ENCODE measurements at places on chromosomes 3 and 15. TPM values are rescaled to one million over a fixed set of nuclear protein-coding genes. Genes with fewer than 3 reads are reported as not detected.

GRCh38 chr15:27499191-27499590 is 528.2 kb downstream of the GABRG3 start:
- H3K4me3 ChIP-seq: no peak overlapping the region
- no peaks in the 10 kb centered on the region for H3K4me1 ChIP-seq
- DNase-seq: no peak
- no peaks in the 10 kb centered on the region for H3K27me3 ChIP-seq
- no peaks in the 10 kb centered on the region for H3K36me3 ChIP-seq

- no peak for DNase-seq
- no peaks in the 10 kb centered on the region for H3K27me3 ChIP-seq
- no peaks in the 10 kb centered on the region for H3K36me3 ChIP-seq
- no peak overlapping the region for H3K4me3 ChIP-seq
- peaks cover 4% of the 10 kb centered on the region for H3K4me1 ChIP-seq
These were observed 6.4 kb upstream of the IGF2BP2 start for GRCh38 chr3:185831195-185831594.

TFDP2 gene
- total RNA-seq: 50.3 TPM

DNA sequence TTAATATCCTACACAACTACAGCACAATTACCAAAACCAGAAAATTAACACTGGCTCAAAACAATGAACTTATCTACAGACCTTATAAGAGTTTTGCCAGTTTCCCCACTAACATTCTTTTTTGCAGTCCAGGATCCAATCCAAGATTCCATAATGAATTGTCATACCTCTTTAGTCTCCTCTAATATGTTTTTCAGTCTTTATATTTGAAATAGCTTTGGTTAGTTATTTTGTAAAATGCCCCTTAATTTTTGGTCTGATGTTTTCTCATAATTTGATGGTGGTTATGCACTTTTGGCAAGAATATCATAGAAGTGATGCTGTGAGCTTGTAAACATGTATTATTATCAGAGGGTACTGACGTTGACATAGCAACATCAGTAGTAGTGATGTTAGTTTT is 124.3 kb downstream of the ISL2 start:
- no peaks in the 10 kb centered on the region for H3K36me3 ChIP-seq
- no peak overlapping the region for H3K27ac ChIP-seq
- H3K27me3 ChIP-seq: no peaks in the 10 kb centered on the region

MESP2 gene
- total RNA-seq: 0.26 TPM

GRCh38 chr15:57130956-57131355 is 212.5 kb downstream of the TCF12 start:
- no peaks in the 10 kb centered on the region for H3K27me3 ChIP-seq
- peaks cover 46% of the 10 kb centered on the region for H3K4me1 ChIP-seq
- no peaks in the 10 kb centered on the region for H3K36me3 ChIP-seq
- DNase-seq: no peak

DNA sequence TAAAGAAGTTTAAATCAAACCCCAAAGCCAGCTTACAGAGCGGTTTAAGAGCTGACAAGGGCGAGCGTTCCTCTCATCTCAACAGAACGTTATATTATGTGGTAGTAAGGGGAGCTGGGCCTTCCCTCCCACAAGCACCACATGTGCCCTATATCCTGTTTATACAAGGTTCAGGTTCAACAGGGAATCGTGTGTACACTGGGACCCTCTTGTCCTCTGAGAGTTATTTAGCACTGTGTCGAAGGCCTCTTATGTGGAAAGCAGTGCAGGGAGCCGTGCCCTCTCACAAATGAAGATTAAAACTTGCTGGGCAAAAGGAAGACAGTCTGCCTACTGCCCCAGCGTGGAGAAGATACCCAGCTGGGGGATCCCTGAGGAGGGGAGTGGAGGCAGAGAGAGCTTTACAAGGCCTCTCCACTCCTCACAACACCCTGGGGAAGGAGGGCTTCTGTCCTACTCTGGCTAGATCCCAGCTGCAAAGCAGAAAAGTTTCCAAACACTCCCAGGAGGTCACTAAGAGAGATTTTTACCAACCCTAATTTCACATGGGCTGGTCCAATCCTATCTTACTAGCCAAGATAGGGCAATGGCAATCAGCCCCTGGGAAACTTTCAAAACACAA is 2.9 kb downstream of the TLE3 start:
- H3K4me3 ChIP-seq: peak overlapping the region; percentile 76
- peaks cover 45% of the 10 kb centered on the region for H3K36me3 ChIP-seq
- no peaks in the 10 kb centered on the region for H3K27me3 ChIP-seq

- no peak overlapping the region for H3K27ac ChIP-seq
- H3K27me3 ChIP-seq: no peaks in the 10 kb centered on the region
- no peak overlapping the region for H3K4me3 ChIP-seq
These were observed 630.8 kb upstream of the KCNMB2 start for GRCh38 chr3:177905173-177906125.

GRCh38 chr15:22895465-22896190 is 57.2 kb downstream of the NIPA2 start:
- peaks cover 2% of the 10 kb centered on the region for H3K36me3 ChIP-seq
- H3K27ac ChIP-seq: no peak overlapping the region
- H3K4me3 ChIP-seq: no peak overlapping the region
- no peaks in the 10 kb centered on the region for H3K4me1 ChIP-seq
- H3K27me3 ChIP-seq: no peaks in the 10 kb centered on the region
- no peak for DNase-seq

PRR20G gene
- total RNA-seq: not detected

DNA sequence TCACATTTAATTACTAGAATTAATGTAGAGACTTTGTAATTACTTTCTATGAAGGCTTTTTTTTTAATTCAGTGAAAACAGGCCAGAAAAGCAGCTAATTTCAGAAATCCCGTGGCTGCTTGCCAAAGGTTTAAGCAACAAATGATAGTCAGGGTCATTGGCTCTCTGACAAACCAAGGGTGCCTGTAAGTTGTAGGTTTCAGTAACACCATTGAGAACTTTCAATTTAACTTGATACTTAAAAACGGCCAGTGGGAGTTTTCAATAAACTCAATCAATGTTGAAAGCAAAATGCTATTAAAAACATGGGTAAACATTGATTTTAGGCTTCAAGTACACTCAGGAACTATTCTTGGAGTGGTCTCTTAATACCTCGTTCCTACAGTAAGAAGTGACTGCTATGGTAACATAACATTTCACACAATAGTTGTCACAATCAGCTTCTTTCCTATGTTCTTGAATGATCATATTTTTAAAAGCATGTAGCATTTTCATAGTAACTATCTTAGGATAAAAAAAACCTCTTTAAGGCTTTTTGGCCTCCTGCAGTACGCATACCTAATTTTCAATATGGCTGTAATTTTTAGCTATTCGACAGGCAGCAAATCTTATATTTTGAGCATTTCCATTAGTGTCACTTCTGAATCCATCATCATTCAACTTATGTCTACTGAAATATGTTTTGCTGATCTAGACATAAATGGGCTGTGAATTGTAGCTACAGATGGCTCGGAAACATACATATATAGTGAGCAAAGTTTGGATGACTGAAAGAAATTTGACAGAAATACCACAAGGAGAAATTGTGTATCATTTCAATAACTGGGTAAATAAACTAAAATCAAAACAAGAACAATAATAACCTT is 592.1 kb upstream of the GBE1 start:
- no peak for DNase-seq
- no peak overlapping the region for H3K27ac ChIP-seq
- no peak overlapping the region for H3K4me3 ChIP-seq
- no peaks in the 10 kb centered on the region for H3K36me3 ChIP-seq

ST3GAL6 gene
- 8.2 TPM for total RNA-seq

- no peak for DNase-seq
- H3K4me3 ChIP-seq: no peak overlapping the region
- H3K36me3 ChIP-seq: no peaks in the 10 kb centered on the region
- H3K27ac ChIP-seq: no peak overlapping the region
These were observed 14.9 kb downstream of the ATP11B start for GRCh38 chr3:182808041-182808770.

HYAL1 gene
- not detected for total RNA-seq

DNA sequence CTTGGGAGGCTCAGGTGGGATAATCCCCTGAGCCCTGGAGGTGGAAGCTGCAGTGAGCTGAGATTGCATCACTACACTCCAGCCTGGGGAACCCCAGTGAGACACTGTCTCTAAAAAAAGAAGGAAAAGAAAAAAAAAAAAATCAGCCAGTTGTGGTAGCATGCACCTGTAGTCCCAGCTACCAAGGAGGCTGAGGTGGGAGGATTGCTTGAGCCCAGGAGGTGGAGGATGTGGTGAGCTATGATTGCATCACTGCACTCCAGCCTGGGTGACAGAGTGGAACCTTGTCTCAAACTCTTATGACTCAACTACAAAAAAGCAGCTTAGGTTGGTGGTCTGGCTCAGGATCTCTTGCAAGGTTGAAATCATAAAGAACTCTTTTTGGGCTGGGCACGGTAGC is 19.3 kb upstream of the GPX1 start:
- H3K27ac ChIP-seq: no peak overlapping the region
- no peak overlapping the region for H3K4me3 ChIP-seq
- no peaks in the 10 kb centered on the region for H3K27me3 ChIP-seq
- no peaks in the 10 kb centered on the region for H3K4me1 ChIP-seq
- no peak for DNase-seq
- H3K36me3 ChIP-seq: peaks cover 10% of the 10 kb centered on the region

DNA sequence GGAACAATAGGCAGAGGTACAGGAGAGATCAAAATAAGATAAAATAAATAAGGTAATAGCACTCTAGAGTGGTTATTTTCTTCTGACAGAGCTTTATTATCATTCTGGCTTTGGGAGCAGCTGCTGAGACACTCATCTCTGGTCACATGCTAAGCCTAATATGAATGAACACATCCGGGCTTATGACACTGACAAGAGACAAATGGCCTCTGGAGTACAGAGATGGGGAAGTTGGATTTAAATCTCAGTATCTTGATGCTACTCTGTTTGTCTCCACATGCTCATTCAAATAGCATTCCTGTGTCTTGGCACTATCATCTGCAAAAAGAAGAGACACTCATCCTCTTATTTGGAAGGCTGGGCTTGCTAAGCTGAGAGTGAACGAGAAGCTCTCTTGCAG is 55.6 kb downstream of the TMEM45A start:
- no peak for DNase-seq
- H3K36me3 ChIP-seq: no peaks in the 10 kb centered on the region
- no peak overlapping the region for H3K27ac ChIP-seq
- no peaks in the 10 kb centered on the region for H3K27me3 ChIP-seq

- H3K27ac ChIP-seq: no peak overlapping the region
- no peak for DNase-seq
- H3K4me3 ChIP-seq: no peak overlapping the region
- no peaks in the 10 kb centered on the region for H3K27me3 ChIP-seq
- H3K36me3 ChIP-seq: no peaks in the 10 kb centered on the region
- peaks cover 26% of the 10 kb centered on the region for H3K4me1 ChIP-seq
These were observed 7.1 kb downstream of the ATP2C1 start for GRCh38 chr3:130900959-130901358.

- no peak overlapping the region for H3K27ac ChIP-seq
- H3K36me3 ChIP-seq: no peaks in the 10 kb centered on the region
- peaks cover 3% of the 10 kb centered on the region for H3K27me3 ChIP-seq
- no peaks in the 10 kb centered on the region for H3K4me1 ChIP-seq
- H3K4me3 ChIP-seq: no peak overlapping the region
- DNase-seq: no peak
These were observed 17.6 kb upstream of the TRH start for GRCh38 chr3:129956936-129957335.

DNA sequence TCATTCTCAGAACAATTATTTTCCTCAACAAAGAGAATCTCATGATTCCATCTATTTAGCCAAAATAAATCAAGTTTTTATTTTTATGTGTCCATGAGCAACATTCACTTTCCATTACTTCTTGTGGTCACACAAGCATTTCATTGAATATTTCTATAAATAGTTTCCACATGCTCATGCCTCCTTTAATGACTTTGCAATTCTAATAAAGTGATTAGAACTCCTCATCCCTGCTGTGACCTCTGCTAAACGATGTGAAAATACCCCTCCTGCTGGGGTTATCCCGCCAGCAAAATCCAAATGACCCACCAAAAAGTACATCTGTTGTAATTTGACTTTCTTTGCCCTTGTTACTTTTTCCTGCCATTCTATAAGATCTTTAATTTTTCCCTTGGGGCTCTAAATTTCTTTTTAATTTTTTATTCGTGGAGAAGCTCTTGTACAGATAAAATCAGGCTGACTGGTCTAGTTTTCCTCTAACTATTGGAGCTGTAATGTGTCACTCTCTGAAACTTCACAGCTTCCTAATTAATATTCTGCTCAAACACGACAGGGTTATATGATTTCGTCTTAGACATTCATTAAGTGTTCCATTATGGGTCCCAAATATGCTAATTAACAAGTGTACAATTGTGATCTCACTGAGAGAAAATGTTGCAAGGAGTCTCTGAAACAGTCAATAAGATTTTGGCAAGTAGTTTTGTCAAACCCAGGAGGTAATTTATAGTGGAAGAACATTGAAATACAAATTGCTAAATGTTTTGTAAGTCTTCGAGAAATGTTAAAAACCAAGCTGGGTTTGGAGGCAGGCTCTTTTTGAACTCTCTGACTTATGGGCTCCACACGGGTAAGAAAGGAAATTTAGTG is 533.1 kb upstream of the NAALADL2 start:
- H3K36me3 ChIP-seq: no peaks in the 10 kb centered on the region
- no peak overlapping the region for H3K27ac ChIP-seq
- H3K4me3 ChIP-seq: no peak overlapping the region
- H3K27me3 ChIP-seq: no peaks in the 10 kb centered on the region

DNA sequence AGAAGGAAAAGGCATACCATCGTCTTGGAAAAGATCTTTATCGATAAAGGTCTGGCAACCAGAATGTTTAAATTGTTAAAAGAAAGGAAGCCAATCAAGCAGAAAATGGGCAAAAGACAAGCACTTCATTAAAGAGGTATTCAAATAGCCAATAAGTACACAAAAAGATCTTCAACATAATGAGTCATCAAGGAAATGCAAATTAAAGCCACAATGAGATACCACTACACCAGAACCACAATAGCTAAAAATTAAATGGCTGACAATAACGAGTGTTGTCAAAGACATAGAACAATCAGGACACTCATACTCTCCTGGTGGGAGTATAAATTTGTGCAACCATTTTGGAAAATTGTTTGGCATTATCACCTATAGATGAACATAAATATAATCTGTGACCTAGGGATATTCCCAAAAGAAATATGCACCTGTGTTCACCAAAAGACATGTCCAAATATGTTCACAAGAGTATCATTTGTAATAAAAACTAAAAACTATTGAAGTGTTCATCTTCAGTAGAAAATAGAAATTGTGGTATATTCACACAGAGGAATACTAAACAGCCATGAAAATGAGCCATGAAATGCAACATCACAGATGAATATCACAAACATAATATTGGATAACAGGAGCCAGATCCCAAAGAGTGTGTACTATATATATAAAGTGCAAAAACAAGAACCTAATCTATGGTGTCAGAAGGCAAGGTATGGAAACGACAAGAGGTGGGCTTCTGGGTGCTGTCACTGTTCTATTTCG is 14.4 kb upstream of the BTBD1 start:
- H3K4me3 ChIP-seq: no peak overlapping the region
- no peak overlapping the region for H3K27ac ChIP-seq
- no peaks in the 10 kb centered on the region for H3K36me3 ChIP-seq
- peaks cover 51% of the 10 kb centered on the region for H3K27me3 ChIP-seq

CAMP gene
- not detected for total RNA-seq

PAK6 gene
- 1.5 TPM for total RNA-seq
